ENCODE measurements at places on chromosomes 2 and 18.

- DNase-seq = no peak
These were observed 33.9 kb downstream of the FN1 start for GRCh38 chr2:215401896-215402379.

DNA sequence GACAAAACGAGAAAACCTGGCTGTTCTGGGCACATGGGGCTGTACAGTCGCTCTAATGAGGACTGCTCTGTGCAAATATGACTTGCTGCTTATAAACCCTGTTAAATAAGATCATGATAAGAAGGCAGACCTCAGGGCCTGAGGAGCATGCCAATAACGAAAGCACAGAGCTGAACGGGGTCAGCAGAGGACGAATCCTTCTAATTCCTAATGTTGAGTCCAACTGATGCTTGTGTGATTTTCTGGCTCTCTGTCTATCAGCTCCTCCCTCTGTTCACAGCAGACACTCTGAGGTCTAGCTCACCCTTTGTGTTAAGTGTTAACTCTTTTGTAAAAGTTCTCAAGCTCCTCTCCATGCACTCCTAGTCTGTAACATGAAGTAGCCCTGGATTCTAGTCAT, 167.2 kb upstream of the REV1 start:
- DNase-seq = peak; percentile 89

- no peak for DNase-seq
These were observed 157.3 kb downstream of the CTNNA2 start for GRCh38 chr2:79670198-79670597.

GRCh38 chr2:42693013-42693615, 70.8 kb downstream of the OXER1 start:
- DNase-seq = no peak

DNA sequence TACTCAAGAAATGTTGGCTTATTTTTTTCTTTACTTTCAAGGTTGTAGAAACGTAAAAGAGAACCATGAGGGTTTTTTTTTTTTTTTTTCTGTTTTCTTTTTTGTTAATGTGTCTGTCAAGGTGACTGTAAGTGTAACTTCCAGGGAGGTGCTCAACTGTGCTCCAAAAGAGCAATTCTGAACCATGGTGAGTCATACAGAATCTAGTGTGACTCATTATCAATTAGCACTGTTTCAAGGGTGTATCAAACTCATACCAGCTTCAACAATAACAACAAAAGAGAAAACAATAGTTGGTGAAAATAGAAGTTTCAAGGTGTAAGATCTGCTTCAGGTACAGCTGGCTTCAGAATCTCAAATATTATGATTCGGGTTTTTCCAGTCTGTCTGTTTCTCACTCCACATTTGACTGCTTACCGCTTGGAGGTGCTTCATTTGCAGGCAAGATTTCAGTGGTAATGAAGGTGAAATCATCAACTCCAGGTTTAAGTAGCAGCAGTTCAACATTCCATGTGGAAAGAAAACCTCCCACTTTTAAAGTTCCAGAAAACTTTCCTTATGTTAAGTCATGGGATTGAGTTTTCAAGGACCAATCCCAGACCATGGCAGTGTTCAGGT, 850.6 kb downstream of the CNTNAP5 start:
- DNase-seq = no peak

DNA sequence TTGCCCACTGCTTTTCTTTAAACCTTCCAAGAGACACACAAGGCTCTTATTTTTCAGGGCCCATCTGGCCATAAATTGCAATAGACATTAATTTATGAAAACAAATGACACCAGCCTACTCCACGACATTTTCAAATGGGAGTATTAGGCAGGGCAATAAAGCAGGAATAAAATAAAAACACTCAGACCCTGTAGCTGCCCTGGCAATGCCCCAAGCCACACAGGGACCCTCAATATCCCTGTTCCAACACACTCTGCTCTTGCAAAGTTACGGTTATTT, 550.8 kb upstream of the TNP1 start:
- no peak for DNase-seq

GRCh38 chr2:152867397-152867796, 149.0 kb downstream of the ARL6IP6 start:
- DNase-seq = no peak

DNA sequence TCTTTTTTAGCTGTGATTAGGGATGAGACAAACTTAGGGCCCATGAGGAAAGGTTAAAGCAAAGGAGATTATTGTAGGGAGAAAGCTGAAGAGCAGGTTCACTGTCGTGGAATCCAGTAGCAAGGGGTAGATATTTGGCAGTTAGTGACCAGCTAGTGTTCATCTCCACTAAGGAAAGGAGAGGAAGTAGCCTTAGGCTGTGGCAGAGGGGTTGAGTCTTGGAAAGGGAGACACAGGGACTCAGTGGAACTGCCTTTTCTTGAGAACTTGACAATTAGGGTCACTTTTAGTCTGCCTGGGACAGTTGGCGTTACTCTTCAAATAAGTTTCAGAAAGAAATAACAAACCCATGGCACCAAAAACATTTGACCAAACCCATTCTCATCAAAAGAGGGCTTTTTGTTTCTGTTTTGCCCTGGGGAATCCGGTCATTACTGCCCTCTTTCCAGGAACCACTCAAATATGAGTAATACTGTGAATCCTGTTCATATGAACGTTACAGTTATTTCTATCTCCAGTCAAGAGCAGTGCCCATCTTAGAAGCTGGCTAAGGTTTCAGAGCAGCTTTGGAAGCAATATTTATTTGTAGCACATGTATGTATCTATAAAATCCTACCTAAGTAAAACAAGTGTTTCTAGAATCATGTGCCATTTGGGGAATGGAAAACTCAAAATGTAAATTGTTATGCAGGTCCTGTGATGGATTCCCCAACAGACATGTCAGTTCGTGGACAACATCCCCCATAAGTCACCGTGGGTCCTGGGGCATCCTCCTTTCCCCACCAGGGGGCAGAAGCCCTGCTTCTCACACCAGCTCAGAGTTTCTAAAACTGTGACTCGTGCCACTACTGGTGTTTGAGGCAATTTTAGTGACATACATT, 77.3 kb upstream of the PHLPP1 start:
- DNase-seq = peak; percentile 2

GRCh38 chr2:154694881-154695280, 3.6 kb upstream of the KCNJ3 start:
- DNase-seq = no peak

GRCh38 chr18:9094307-9095226, 7.9 kb upstream of the NDUFV2 start:
- DNase-seq = no peak

- DNase-seq = no peak
These were observed 61.8 kb downstream of the TBC1D8 start for GRCh38 chr2:101089419-101089818.

- no peak for DNase-seq
These were observed 80.7 kb downstream of the PSMG2 start for GRCh38 chr18:12783524-12783923.
